ENCODE measurements at places on chromosomes 4 and X.
A peak's percentile ranks its signal among the peaks of the same experiment; 100 is the strongest.

DNA sequence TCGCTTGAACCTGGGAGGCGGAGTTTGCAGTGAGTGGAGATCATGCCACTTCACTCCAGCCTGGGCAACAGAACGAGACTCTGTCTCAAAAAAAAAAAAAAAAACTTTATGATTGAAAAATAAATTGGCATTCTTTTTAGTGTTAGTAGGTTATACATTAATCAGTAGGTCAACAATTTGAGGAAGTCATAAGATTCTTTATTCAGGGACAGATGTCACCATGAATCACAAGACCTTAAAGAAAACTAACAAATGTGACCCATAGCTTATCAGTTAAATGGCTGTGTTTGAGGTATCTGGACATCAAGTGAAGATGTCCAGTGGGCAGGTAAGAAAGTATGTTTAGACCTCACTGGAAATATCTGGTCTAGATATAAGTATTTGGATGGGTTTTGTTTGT lies 9.3 kb upstream of the PRMT9 start:
- no peak for DNase-seq

GRCh38 chr4:114271031-114271430 lies 291.6 kb upstream of the ARSJ start:
- DNase-seq = no peak

DNA sequence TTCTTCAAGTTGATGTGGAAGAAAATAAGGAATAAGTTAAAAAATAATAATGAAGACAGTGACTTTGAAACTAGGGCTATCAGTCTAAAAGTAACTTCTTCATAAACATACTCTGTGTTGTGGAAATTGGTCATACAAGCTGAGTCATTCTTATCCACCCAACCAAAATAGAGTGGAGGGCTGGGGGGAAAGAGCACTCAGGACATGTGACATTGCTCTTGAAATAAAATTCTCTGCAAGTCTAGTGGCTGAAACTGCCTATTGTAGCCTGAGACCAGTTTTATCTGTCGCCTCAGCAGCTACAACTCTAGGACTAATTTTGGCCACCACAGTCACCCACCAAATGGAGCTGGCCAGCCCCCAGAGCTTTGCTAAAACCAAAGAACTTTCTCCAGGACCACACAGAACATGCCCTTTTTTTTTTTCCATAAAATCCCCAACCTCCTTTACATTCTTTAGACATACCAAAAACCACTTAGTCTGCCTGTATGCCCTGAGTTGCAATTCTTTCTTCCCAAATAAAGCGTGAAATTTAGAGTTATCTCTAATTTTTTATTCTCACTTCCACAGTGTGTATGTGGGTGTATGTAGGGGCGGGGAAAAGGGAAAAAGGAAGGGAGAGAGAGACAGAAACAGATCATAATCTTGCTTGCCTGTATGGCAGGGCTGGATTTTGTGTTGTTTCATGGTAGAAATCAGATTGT lies 23.0 kb upstream of the SLC25A4 start:
- no peak for DNase-seq

- DNase-seq = no peak
These were observed 111.4 kb downstream of the TSPAN5 start for GRCh38 chr4:98546910-98547594.

DNA sequence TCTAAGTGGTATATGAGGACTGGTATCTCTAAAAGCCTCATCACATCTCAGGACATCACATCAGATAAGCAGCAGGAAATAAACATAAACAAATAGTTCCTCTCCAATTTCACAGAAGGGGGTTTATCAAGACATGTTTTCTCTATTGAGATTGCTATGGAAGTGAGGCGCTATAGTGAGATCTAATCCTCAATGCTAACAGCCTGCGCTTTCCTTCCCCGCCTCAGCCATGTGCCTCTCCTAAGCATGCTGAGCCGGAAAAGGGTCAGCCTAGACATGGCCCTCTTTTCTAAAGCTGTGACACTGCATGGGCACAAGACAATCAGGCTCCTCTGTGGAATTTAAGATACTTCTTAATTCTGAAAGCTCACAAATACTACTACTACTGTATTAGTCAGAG lies 286.1 kb downstream of the INPP4B start:
- no peak for DNase-seq

DNA sequence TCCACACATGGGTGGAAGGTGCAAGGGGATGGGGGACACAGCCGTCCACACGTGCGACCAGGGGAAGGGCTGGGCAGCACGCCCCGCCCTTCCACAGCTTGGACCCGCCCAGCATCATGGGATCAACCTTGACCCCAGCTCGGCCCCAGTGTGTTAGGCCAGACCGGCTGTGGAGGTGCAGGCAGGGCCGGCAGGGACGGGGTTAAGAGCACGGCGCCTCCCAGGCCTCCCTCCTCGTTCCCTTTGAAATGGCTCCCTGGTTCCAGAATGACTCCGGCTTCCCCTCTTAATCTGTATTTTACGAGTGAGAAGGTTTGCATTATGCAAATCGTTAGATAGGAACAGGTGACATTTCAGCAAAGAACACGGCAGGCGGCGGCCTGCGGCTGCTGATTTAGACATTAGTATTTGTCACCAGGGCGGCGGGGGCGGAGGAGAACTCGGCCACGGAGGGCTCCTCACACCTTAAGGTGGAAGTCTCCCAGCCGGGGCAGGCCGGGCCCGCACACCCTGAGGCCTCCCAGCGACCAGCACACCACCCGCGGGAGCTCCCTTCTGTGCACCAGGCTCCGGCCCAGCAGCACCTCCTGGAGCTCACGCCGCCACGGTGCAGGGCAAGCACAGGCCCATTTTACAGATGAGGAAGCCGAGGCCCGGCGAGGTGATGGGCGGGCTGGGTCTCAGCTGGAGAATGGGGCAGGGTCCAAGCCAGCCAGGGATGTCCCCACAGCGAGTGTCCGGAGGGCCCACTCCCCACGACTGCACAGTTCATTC lies 116.1 kb downstream of the FAM53A start:
- DNase-seq = no peak

- no peak for DNase-seq
These were observed 18.6 kb downstream of the BLTP1 start for GRCh38 chr4:122170775-122171174.

- DNase-seq = no peak
These were observed 1153.8 kb downstream of the STIM2 start for GRCh38 chr4:28014469-28014868.

- no peak for DNase-seq
These were observed 73.2 kb downstream of the HOPX start for GRCh38 chr4:56607926-56608325.

GRCh38 chr4:122205687-122206086 lies 53.6 kb downstream of the BLTP1 start:
- no peak for DNase-seq

DNA sequence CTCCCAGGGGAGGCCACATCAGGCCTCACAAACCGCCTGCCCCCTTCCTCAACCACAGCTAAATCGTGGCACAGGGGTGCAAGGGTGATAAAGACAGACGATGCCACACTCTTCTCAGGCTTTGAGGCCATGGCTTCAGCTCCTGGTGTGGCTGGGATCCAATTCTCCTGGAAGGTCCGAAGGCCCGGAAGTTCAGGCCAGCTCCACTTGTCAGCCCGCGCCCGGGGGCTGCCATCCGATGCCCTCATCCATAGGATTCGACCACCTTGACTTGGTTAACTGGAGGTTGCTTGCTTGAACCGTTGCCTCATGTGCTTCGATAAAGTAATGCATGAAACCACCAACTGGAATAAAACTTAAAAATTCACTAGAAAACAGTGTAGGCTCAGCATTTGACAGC lies 8.2 kb downstream of the TEX13C start:
- DNase-seq = no peak

DNA sequence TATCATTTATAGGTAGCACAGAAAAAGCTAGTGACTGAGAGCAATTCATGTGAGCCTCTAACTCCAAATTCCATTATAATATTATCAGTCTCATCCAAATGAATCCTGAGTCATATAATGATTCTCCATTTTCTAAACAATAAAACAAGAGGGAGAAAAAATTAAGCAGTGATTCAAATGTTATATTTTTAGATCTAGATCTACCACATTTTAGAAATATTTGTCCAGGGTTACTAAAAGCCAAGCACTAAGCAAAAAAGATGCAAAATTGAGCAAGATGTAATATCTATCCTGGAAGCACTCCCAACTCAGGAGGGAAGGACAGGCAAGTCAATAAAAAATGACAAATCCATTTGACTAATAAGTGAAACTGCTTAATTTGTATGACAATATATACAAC lies 172.8 kb downstream of the FBXW7 start:
- no peak for DNase-seq

DNA sequence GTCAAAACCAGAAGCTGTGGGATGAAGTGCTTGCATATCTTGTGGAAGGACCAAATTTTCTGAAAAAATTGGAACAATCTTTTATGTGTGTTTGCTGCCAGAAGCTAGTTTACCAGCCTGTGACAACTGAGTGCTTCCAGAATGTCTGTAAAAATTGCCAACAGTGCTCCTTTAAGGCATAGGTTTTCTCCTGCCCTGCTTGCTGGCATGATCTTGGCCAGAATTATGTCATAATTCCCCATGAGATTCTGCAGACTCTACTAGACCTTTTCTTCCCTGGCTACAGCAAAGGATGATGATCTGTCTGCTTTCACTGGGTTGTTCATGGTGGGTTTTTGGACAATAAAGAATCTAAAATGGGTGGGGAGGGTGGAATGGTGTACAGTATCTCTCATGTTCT lies 196.3 kb upstream of the ZCCHC13 start:
- no peak for DNase-seq

- peak; percentile 7 for DNase-seq
These were observed 64.2 kb downstream of the SPINK2 start for GRCh38 chr4:56757261-56757746.

DNA sequence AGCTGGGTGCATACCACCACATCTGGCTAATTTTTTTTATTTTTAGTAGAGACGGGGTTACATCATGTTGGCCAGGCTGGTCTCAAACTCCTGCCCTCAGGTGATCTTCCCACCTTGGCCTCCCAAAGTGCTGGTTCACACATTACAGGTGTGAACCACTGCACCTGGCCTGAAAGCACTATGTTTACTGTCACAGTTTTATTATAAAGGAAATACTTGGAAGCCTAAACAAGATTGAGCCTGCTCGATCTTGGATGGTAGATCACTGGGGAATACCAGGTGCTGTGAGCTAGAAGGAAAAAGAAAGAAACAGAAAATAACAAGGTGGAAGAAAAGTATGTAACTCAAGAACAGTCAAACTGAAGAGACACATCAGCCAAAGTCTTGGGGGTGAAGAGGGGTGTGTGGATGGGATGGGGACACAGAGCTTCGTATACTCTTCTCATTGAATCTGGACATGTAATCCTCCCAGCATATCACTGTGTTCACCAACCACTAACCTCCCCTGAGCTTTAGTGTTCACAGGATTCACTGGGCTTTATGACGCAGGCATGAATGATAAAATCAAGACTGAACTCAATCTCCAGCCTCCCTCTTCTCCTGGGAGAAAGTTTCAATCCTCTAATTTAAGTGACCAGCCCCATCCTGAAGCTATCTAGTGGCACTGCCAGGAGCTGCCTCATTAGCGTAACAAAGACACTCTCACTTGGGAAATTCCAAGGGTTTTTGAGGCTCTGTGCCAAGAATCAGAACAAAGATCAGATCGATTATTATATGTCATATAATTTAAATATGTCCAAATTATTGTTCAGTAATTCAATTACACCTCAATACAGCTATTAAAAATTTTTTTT lies 40.9 kb downstream of the PDS5A start:
- no peak for DNase-seq

DNA sequence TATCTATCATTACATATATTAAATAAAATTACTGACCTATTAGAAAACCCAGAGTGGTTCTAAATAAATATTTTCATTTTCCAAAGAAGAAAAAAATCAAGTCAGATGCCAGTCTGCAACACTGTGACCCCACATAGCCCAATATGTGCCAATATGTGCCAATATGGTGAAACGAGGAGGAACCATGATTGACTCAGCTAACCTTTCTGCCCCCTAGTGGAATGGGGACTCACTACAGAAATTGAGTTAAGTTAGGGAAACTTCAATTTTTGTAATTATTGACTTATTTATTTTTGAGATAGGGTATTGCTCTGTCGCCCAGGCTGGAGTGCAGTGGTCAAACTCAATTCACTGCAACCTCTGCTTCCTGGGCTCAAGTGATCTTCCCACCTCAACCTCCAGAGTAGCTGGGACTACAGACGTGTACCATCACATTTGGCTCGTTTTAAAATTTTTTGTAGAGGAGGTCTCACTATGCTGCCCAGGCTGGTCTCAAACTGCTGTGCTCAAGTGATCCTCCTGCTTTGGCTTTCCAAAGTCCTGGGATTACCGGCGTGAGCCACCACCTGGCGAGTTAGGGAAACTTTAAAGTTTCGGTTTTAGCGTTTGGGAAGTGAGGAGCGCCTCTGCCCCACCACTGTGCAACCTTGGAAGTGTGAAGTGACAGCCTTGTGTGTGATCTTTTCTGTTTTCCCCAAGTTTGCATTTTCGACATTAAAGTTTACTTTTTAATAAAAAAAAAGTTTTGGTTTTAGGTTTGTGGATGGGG lies 116.8 kb upstream of the SHISA3 start:
- no peak for DNase-seq

GRCh38 chr4:2069986-2070385 lies 10.9 kb downstream of the NAT8L start:
- DNase-seq = no peak

DNA sequence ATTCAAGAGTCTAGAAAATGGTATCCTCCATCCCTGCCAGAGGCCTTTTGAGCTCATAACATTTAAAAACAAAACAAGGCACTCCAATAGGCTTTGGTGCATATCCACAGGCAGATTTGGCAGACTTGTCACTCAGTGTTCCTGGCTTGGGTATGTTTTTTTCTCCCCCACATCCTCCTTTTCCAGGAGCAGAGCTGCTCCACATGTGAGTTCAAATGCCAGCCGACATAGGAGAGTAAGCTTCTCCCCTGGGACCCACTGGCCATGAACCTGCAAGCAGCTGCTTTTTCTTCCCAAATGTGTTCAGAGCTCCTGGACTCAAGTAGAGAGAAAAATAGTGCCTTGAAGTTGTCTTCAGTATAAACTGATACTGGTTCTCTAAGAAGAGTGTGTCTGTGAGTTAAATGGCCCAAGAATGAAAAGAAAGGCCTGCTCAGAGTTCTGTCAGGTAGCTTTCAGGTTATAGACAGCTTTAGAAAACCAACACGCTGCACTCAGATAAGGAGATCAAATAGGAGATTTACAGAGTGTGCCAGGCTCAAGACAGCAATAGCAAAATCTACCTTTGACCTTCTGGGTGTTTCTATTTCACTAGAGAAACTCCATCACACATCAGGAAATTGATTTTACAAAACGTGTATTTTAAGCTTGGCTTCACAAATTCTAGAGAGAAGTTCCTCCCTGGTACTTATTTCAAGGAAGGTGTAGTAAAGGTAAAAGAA lies 162.5 kb upstream of the GALNT7 start:
- DNase-seq = no peak

GRCh38 chr4:45036677-45037076 lies 310.3 kb upstream of the GNPDA2 start:
- no peak for DNase-seq

DNA sequence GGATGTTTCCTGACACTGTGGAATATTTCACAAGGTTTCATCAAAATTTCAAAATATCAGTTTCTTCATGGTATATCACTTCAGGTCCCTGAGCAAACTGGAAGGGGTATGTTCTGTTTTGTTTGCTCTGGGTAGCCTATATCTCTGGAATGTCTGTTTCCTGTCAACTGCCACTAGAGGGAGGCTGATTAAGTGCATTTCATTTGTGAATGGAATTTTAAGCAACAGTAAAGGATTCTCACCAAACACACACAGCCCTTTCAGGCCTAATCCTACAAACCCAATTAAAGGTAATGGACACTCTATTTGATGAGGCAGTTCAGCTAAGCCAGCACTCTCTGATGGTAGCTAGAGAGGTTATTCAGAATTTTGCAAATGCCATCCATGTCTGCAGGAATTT lies 307.1 kb downstream of the TEX13A start:
- DNase-seq = no peak
